NCI-H1436 treated with DMSO at 0.1 percent for 48 hours (cell line): ENCODE measurements at places on chromosomes 16 and 17.

GRCh38 chr17:65022751-65023700 lies 33.5 kb downstream of the GNA13 start:
- no peak for DNase-seq

- no peak for DNase-seq
Observed at GRCh38 chr16:83268169-83268568, 539.6 kb upstream of the HSBP1 start.

DNA sequence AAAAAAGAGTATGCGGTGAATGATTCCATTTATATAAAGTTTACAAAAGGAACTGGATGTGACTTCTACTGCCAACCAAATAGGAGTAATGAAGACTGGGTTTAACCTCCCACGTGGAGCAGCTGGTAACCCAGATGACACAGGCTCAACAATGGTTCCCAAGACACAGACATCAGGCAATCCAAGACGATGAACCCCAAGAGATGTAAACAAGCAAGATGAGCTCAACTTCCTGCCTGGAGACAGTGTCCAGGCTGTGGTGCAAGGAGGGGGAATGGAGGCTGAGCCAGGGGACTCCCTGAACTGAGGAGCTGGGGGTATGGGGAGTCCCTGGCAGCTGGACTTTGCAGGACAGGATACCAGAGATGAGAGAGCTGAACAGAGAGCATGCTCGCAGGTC lies 104.7 kb downstream of the LITAF start:
- no peak for DNase-seq

- DNase-seq: no peak
Observed at GRCh38 chr16:69093974-69094373, 11.5 kb upstream of the HAS3 start.

- no peak for DNase-seq
Observed at GRCh38 chr17:76458580-76459490, 5.9 kb upstream of the UBE2O start.

- no peak for DNase-seq
Observed at GRCh38 chr16:25264597-25264996, 7.0 kb upstream of the ZKSCAN2 start.

- no peak for DNase-seq
Observed at GRCh38 chr17:57082441-57082840, 2.6 kb upstream of the AKAP1 start.

GRCh38 chr16:50522324-50522723 lies 25.9 kb upstream of the NKD1 start:
- DNase-seq: no peak
